ENCODE measurements at places on chromosomes 1 and 21.

DNA sequence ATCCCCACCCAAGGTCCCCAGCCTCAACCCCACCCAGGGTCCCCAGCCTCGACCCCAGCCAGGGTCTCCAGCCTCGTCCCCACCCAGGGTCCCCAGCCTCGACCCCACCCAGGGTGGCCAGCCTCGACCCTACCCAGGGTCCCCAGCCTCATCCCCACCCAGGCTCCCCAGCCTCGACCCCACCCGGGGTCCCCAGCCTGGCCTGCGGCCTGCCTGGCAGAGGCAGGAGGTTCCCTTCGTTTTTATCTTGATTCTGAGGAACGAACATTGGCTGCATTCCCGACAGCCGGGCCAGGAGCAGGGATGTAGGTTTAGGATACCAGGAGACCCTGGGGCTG lies 3.4 kb upstream of the PDE9A start:
- DNase-seq: no peak

DNA sequence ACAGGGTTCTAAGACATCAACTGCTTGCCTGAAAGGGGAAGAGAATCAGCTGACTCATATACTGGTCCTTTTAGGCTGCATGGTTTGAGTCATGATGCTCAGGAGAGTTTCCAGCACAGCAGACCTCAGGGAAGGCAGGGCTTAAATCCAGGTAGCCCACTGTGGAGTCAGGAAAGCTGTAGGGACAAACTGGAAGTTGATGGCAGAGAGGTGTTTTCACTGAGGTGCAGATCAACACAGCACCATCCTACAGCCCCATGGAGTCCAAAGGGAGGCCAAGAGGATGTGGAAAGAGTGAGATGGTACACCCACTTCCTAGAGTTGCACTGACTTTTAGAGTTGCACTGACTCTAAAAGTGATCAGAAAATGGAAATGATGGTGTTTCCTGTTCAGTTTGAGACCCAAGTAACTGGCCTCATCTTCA lies 252.4 kb upstream of the DUSP10 start:
- DNase-seq: peak; percentile 45

GRCh38 chr1:41348394-41348793 lies 12.8 kb upstream of the FOXO6 start:
- no peak for DNase-seq

- no peak for DNase-seq
Observed at GRCh38 chr1:40817791-40818263, 34.2 kb downstream of the KCNQ4 start.

- DNase-seq: no peak
Observed at GRCh38 chr21:31880816-31881215, 8.0 kb downstream of the HUNK start.

DNA sequence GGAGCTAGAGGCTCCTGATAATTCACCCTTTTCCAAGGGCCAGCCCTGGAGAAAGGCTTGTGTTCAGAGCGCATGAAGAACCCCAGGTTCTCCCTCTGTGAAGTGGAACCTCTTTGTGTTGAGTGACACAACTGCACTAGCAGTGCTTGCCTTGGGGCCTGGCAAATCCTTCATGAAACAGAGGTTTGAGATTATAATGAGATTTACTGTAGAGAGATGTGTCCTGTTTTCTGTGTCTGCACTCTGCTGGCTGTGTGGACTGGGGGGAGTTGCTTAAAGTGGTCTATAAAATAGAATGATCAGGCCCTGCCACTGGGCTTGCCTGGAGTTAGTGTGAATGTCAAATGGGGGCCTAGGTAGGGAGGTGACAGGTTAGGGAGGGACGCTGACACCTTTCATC lies 11.5 kb upstream of the TNFRSF1B start:
- no peak for DNase-seq

- no peak for DNase-seq
Observed at GRCh38 chr1:36665478-36666080, 182.9 kb upstream of the CSF3R start.

GRCh38 chr1:154265586-154265985 lies 6.8 kb upstream of the HAX1 start:
- DNase-seq: no peak

DNA sequence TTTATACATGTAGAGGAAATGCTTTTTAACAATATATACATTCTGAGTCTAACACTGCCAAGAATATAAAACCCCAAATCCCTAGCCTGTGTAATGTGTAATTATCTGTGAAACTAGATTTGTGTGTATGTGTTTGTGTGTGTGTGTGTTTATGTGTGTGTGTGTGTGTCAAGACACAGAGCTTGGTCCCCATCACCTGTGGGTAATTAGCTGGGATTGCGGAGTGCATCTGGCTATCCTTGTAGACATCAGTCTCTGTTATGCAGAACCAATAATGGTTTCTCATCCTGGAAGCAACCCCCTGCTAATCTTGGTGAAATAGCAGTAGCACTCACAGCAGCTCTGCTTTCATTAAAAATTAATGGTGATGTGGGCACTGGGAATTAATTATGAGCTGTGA lies 26.3 kb upstream of the ST6GALNAC3 start:
- DNase-seq: no peak

DNA sequence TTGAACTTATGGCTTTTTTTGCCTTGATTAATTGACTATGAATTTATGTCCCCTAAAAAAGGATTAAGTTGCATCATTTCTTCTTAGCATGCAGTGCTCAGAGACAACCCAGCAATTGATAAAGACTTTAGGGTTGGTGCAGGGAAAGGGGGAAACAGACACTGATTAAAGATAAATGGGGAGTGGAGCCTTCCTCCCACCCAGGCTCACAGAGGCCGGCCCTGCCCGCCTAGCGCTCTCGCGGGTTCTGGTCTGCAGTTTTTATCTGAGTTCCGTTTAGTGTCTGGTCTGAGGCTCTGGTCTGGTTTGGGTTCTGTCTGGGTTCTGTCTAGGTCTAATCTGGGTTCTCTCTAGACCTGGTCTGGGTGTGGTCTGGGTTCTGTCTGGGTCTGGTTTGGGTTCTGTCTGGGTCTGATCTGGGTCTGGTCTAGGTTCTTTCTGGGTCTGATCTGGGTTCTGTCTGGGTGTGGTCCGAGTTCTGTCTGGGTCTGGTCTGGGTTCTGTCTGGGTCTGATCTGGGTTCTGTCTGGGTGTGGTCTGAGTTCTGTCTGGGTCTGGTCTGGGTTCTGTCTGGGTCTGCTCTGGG lies 48.1 kb downstream of the ABCG1 start:
- DNase-seq: no peak

All from activated CD4-positive, alpha-beta T cell treated with anti-CD3 and anti-CD28 coated beads for 48 hours (primary cell).